ENCODE measurements at places on chromosomes 12 and 14. TPM values are rescaled to one million over a fixed set of nuclear protein-coding genes. Genes with fewer than 3 reads are reported as not detected.
A peak's percentile ranks its signal among the peaks of the same experiment; 100 is the strongest.

DNA sequence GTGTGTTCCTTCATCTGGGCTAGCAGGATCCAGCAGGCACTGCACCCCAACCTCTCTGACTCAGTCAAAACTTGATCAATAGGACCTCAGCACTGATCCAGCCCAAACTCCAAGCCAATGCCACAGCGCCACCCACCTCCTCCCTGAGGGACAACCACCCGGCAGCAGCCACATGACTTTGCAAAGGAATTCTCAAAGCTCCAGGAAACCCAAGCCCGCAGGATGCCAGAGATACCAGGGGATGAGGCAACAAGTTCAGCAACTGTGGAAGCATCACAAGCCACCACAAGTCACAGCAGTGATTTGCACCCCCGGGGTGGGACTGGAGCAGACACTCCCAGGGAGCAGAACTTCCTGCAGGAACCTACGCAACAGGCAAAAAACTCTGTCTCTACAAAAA is 37.3 kb downstream of the ACTN1 start:
- H3K27me3 ChIP-seq = no peaks in the 10 kb centered on the region
- H3K4me3 ChIP-seq = no peak overlapping the region
- H3K27ac ChIP-seq = peak overlapping the region; percentile 89

GRCh38 chr12:122123051-122123760 is 44.6 kb downstream of the MLXIP start:
- H3K36me3 ChIP-seq = no peaks in the 10 kb centered on the region
- no peak overlapping the region for H3K27ac ChIP-seq
- peaks cover 17% of the 10 kb centered on the region for H3K4me1 ChIP-seq
- peak; percentile 44 for DNase-seq

The RAD9B gene
- 0.56 TPM for total RNA-seq

DNA sequence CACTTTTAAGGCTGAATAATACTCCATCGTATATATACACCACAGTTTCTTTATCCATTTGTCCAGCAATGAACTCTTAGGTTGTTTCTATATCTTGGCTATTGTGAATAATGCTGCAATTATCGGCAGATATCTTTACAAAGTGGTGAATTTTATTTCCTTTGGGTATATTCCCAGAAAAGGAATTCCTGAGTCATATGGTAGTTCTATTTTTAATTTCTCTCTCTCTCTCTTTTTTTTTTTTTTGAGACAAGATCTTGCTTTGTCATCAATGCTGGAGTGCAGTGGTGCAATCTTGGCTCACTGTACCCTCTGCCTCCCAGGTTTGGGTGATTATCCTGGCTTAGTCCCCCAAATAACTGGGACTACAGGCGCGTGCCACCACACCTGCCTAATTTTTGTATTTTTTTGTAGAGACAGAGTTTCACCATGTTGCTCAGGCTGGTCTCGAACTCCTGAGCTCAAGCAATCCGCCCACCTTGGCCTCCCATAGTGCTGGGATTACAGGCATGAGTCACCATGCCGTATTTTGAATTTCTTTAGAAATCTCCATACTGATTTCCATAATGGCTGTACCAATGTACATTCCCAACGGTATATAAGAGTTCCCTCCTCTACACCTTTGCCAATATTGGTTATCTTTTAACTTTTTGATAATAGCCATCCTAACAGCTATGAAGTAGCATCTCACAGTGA is 98.4 kb downstream of the EFCAB11 start:
- H3K4me3 ChIP-seq = no peak overlapping the region
- H3K36me3 ChIP-seq = no peaks in the 10 kb centered on the region
- DNase-seq = no peak
- no peaks in the 10 kb centered on the region for H3K27me3 ChIP-seq

- H3K27me3 ChIP-seq = no peaks in the 10 kb centered on the region
- no peak overlapping the region for H3K4me3 ChIP-seq
- H3K4me1 ChIP-seq = peaks cover 15% of the 10 kb centered on the region
These were observed 70.1 kb upstream of the STRN3 start for GRCh38 chr14:31096255-31096654.

DNA sequence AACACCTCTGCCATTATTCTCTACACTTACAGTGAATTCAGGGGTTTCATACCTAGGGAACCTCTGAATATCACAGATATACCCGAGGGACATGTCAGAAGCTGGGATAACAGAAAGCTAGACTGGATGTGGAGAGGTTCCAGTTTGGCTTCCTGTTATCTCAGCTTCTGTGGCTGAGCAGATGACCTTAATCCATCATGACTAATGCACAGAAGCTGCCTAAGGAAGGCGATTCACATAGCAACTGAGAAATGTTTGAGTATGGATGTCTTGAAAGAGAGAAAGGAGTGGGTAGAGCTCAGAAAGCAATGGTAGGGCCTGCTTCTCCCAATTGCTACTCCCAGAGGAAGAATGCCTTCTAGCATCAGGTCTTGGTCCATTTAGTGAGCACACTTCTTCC is 187.6 kb downstream of the RMST start:
- H3K4me1 ChIP-seq = no peaks in the 10 kb centered on the region
- DNase-seq = no peak
- H3K27ac ChIP-seq = no peak overlapping the region
- H3K27me3 ChIP-seq = no peaks in the 10 kb centered on the region
- no peaks in the 10 kb centered on the region for H3K36me3 ChIP-seq
- H3K4me3 ChIP-seq = no peak overlapping the region

The KRT76 gene
- total RNA-seq = not detected

DNA sequence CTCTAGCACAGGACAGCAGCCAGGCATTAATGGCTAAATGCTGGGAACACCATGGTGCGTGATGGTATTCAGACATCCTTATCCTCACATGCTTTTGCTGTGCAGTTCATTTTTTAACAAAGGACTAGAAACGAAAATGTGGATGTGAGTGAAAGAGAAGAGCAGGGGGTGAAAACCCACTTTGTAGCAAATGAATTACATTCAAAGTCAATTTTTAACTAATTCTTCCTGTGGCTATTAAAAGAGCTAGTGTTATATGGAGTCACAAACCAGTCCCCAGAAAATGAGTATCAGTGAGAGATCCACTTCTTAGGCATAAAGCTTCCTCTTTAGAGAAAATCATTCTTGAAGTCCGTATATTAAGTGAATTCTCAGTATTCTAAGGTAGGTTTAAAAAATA is 592.0 kb upstream of the LMO3 start:
- no peak overlapping the region for H3K4me3 ChIP-seq
- H3K27me3 ChIP-seq = no peaks in the 10 kb centered on the region
- H3K4me1 ChIP-seq = no peaks in the 10 kb centered on the region
- no peak for DNase-seq
- no peaks in the 10 kb centered on the region for H3K36me3 ChIP-seq

GRCh38 chr12:124668602-124669001 is 101.2 kb upstream of the NCOR2 start:
- no peak overlapping the region for H3K4me3 ChIP-seq
- no peak for DNase-seq
- no peaks in the 10 kb centered on the region for H3K27me3 ChIP-seq
- no peaks in the 10 kb centered on the region for H3K36me3 ChIP-seq

GRCh38 chr12:15846887-15847286 is 35.3 kb upstream of the STRAP start:
- H3K4me3 ChIP-seq = no peak overlapping the region
- H3K27ac ChIP-seq = no peak overlapping the region
- no peaks in the 10 kb centered on the region for H3K27me3 ChIP-seq
- no peak for DNase-seq
- H3K36me3 ChIP-seq = no peaks in the 10 kb centered on the region

DNA sequence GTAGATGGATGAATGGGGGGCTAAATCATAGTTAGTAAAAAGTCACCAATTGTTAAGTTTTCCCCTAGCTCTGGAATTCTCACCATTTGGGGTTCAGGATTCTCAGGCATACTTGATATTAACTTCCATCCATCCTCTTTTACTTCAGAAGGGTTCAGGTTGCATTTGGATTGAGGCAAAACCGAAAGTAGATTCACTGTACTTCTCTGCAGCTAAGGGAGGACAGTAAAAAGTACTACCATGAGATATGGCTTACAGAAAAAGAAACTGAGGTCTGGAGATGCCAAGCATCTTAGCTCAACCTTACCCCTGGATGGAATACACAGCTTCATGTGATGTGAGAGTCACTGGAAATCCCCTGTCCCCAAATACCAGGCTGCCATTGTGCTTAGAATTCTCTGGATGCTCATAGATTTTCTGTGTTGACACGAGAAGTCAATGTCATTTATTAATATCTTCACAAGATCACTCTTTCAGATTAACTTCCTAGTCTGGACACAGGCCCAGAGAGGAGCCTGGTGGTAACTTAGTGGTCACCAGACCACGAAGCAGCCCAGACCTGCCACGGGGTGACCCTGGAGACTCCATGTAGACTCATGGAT is 87.1 kb downstream of the SSPN start:
- H3K4me1 ChIP-seq = peaks cover 8% of the 10 kb centered on the region
- no peak for DNase-seq
- H3K27ac ChIP-seq = no peak overlapping the region
- H3K4me3 ChIP-seq = no peak overlapping the region
- no peaks in the 10 kb centered on the region for H3K27me3 ChIP-seq

DNA sequence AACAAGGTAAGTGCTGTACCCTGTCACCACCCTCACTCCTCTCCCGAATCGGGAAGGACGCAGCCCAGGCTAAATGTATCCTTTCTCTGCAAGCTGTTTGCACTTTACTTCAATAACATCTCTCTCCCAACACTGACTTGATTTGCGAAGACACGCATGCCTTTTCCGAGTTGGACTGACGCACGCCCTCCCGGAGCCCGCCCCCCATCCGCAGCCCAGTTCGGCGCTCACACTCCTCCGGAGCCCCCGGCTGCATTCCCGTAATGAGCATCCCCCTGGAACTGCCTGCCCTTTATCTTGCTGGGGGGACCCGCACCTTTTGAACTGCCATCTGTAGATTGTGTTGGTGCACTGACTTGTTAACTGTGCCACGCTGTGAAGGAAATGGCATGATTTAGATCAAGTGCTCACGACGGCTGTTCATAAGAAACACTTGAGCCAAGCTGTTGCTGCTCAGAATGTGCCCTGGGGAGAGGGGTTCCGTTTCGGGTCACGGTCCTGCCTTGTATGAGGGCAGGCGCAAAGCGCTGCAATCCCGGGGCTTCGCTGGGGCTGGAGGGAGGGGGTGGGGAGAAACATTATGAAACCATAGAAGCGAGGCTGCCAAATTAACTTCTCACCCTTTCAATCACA is 176.6 kb upstream of the CDKN3 start:
- peak overlapping the region; percentile 5 for H3K27ac ChIP-seq
- H3K36me3 ChIP-seq = no peaks in the 10 kb centered on the region
- peaks cover 64% of the 10 kb centered on the region for H3K27me3 ChIP-seq
- peak; percentile 49 for DNase-seq

DNA sequence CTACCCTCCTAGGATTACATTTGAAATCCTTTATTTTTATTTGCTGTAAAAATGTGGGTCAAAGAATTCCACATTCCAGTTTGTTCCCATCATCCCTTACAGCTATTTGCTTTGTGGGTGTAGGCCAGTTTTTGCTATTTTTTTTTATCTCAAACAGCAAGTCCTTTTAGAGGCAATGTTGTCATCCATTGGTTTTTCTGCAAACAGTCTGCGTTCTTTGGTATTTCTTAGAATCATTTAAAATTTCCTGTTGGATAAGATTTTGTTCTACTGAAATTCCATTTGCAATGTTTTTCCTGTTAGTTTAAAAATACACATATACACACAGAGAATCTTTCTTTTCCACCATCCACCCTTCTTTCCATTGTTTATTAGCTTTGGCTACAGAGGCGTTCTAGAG is 53.3 kb upstream of the STK38L start:
- H3K4me3 ChIP-seq = no peak overlapping the region
- no peaks in the 10 kb centered on the region for H3K27me3 ChIP-seq
- H3K36me3 ChIP-seq = no peaks in the 10 kb centered on the region
- peaks cover 46% of the 10 kb centered on the region for H3K4me1 ChIP-seq
- H3K27ac ChIP-seq = peak overlapping the region; percentile 87

GRCh38 chr12:122161682-122162081 is 12.3 kb downstream of the IL31 start:
- H3K4me3 ChIP-seq = no peak overlapping the region
- no peaks in the 10 kb centered on the region for H3K36me3 ChIP-seq
- H3K27me3 ChIP-seq = no peaks in the 10 kb centered on the region
- no peak overlapping the region for H3K27ac ChIP-seq

DNA sequence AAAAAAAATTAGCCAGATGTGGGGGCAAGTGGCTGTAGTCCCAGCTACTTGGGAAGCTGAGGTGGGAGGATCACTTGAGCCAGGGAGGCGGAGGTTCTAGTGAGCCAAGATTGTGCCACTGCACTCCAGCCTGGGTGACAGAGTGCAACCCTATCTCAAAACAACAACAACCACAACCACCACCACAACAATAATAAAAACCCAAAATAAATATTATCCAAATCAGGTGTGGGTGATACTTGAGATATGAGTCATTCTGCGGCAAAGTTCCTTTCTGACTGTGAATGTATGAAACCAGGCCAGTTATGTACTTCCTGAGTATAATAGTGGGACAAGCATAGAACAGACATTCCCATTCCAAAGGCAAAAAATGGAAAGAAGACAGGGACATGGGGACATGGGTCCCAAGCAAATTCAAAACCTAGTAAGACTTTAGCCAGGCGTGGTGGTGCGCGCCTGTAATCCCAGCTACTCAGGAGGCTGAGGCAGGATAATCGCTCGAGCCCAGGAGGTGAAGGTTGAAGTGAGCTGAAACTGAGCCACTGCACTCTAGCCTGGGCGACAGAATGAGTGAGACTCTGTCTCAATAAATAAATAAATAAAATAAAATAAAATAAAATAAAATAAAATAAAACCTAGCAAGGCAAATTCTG is 9.7 kb upstream of the ERC1 start:
- no peaks in the 10 kb centered on the region for H3K4me1 ChIP-seq
- no peaks in the 10 kb centered on the region for H3K36me3 ChIP-seq
- no peaks in the 10 kb centered on the region for H3K27me3 ChIP-seq
- DNase-seq = no peak

The DEGS2 gene
- not detected for total RNA-seq

GRCh38 chr12:106345746-106346145 is 11.8 kb upstream of the POLR3B start:
- H3K36me3 ChIP-seq = peaks cover 86% of the 10 kb centered on the region
- peaks cover 46% of the 10 kb centered on the region for H3K4me1 ChIP-seq
- no peak overlapping the region for H3K27ac ChIP-seq
- H3K27me3 ChIP-seq = no peaks in the 10 kb centered on the region
- no peak overlapping the region for H3K4me3 ChIP-seq

DNA sequence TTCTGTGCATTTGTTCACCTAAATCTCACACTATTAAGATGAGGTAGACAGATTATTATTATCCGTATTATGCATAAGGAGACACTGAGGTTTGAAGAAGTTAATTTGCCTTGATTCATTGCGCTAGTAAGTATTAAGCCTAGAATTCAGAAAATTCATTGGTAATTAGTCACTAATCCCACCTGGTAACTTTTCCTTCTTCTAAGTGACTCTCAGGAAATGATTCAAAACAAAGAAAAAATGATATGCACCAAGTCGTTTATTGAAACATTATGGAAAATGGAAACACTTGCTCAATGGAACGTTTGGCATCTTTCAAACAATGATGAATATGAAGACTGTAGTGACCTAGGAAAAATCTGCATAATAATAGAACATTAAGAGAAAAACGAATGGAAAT is 15.2 kb downstream of the RFX4 start:
- no peak for DNase-seq
- H3K4me1 ChIP-seq = no peaks in the 10 kb centered on the region
- no peak overlapping the region for H3K27ac ChIP-seq
- H3K4me3 ChIP-seq = no peak overlapping the region
- H3K36me3 ChIP-seq = no peaks in the 10 kb centered on the region

The CACNA2D4 gene
- 1.00 TPM for total RNA-seq

- no peaks in the 10 kb centered on the region for H3K27me3 ChIP-seq
- no peak overlapping the region for H3K4me3 ChIP-seq
These were observed 101.6 kb upstream of the KRAS start for GRCh38 chr12:25352083-25352918.
